CD4-positive, alpha-beta T cell treated with Interleukin-15 for 4 hours (primary cell): ENCODE measurements at places on chromosomes 2 and 18.
A peak's percentile ranks its signal among the peaks of the same experiment; 100 is the strongest.

- DNase-seq: no peak
Observed at GRCh38 chr2:239500574-239501550, 100.0 kb upstream of the HDAC4 start.

DNA sequence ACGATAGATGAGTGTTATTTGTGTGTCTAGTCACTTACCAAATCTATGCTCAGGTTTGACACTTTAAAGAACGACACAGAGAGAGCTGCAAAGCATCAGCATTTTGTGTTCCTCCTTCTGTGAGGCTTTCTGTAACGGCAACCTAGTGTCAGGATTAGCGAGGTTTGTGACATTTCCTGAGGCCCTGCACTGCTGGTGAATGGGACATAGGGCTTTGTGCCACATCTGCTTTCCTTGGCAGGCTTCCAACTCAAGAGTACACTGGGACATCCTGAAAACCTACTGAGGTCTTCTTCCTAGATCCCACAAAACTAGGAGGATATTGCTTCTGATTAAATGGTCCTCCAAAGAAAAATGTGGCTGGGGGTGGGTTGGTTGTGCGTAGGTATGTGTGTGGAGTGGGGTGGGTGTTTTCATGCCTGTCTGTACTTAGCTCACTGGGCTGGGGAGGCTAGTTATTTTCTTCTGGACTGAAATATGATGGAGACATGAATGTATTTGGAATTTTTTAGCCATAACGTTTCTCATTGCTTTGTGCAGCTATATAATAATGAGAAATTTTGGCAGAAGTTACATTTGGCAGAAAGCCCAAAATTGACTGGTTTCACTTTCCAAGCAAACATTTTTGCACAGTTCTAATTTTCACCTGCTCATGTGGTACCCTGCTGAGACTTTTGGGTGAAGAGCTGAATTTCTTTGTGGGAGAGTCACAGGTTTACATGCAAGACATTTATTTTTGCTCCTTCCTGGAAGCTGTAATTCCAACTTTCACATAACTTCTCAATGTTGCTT, 308.4 kb downstream of the XIRP2 start:
- no peak for DNase-seq

- DNase-seq: no peak
Observed at GRCh38 chr2:26633351-26633945, 7.7 kb downstream of the CIB4 start.

DNA sequence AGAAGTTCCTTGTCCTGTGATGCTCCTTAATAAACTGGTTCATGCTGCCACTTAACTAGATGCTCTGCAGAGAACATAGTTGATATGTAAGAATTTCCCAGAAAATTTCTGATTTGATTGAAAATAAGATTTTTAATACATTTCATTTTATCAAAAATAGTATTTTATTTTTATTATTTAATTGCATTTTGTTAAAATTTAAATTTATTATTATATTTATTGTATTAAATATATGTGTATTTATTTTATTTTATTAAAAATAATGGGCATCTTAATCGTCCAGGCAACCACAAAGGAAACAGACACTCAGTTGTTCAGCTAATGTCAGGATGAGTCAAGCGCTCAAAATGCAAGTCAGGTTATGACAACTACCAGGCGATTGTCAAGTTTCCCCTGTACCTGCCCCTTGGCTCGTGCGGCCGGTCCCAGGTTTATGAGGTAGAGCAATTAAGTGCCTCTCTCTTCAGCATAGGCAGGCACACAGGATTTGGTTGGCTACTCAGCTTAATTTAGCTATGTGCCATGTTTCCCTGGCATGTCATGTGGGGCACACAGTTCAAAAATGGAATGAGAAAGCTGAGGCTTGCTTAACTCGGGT, 361.2 kb downstream of the RND3 start:
- no peak for DNase-seq

GRCh38 chr18:42736074-42736473, 379.4 kb downstream of the RIT2 start:
- no peak for DNase-seq

DNA sequence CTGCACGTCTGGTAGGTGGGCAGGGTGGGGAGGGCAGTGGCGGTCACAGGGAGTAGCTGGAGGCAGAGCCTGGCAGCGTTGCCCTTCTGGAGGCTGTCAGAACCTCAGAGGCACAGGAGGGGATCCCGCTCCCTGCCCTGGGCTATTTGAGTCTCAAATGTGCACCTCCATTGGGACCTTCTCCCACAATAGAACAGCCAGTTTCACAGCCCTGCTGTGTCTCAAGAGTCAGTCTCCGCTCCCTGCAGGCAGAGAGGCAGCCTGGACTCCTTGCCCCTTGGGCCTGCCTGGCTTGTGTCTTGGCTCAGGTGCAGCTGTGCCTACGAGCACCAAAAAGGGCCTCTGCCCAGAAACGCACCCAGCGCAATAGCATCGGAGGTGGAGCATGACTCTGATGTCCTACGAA, 57.4 kb downstream of the FAM168B start:
- no peak for DNase-seq

DNA sequence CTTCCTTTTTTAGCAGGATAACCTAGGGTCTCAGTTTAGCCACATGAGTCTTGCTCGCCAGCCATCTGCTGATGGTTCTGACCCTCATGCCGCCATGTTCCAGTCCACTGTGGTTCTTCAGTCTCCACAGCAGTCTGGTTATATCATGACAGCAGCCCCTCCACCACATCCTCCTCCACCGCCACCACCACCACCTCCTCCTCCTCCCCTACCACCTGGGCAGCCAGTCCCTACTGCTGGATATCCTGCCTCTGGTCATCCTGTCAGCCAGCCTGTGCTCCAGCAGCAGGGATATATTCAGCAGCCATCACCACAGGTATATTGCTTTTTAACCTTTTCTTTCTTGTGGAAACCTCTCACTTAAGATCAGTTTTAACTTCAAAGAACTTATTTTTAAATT, 89.9 kb upstream of the UBXN4 start:
- DNase-seq: no peak

- peak; percentile 56 for DNase-seq
Observed at GRCh38 chr2:196066291-196067087, 2.1 kb downstream of the DNAH7 start.

GRCh38 chr2:118371515-118371914, 283.2 kb downstream of the INSIG2 start:
- no peak for DNase-seq

GRCh38 chr18:49177812-49178211, 227.0 kb upstream of the SMAD7 start:
- no peak for DNase-seq

DNA sequence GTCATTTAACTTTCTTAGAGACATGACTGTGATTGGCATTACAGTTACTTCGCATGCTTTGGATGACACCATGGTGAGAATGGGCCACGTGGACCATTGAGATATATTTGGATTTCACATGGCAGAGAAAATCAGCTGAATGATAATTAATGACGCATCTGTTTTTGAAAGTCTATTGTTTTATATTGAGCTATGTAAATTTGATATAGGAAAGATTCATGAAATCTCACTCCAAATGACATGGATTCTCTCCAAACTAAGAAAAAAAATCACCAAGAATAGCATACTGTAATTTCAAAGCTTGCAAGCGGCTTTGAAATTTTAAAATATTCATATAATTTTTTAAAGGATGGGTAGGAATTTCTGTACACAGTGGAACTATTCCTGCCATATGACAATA, 163.7 kb downstream of the SH3BP4 start:
- DNase-seq: no peak

DNA sequence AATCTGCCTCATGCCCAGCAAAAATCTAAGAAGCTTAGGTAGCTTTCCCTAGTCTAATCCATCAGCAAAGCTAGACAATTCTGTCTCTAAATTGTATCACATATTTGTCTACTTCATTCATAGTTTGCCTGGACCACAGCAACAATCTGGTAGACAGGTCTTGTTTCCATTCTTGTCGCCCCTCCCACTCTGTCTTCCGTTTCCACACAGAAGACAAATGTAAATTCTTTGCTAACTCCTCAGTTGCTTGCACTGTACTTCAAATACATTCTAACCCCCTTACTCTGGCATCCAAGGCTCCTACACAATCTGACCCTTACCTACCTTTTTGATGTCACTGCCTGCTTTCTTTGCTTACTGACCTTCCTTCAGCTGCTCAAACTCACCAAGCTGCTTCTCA, 40.1 kb downstream of the THUMPD2 start:
- DNase-seq: no peak

- DNase-seq: no peak
Observed at GRCh38 chr2:43152741-43153647, 73.4 kb downstream of the ZFP36L2 start.

- no peak for DNase-seq
Observed at GRCh38 chr2:231666171-231667095, 41.9 kb upstream of the PTMA start.
